ENCODE measurements at places on chromosomes 5 and 9.

DNA sequence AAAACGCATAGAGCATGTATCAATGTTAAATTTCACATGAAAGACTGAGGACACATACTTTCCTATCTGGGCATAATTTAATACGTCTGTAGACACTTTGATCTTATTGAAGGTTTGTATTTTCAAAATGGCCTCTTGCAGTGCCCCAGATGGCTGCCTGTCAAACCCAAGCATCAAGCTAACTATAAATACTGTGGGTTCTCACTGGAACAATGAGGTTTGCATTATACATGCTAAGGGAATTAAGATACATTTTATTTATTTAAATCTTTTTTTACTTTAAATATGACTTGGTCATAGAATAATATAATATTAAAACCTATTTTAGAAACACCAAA lies 702.9 kb upstream of the GRAMD2B start:
- no peak for DNase-seq

DNA sequence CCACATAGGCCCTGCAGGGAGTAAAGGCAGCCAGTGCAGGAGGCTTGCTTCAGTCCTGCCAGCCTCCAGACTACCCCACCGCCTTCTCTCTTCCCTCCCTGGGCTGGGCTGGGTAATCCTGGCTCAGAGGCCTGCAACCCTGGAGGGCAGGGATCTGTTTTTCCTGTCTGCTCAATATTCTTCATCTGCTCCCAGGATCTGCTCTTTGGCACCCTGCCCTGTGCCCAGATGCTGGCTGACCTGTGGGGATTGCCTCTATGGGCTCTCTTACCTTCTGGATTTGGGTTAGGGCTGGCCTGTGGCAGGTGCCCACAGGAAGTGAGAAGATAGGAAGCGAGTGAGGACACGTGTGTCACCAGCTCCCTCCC lies 7.3 kb upstream of the ANGPTL2 start:
- no peak for DNase-seq

- no peak for DNase-seq
These were observed 512.2 kb upstream of the ZNF608 start for GRCh38 chr5:125258615-125259014.

DNA sequence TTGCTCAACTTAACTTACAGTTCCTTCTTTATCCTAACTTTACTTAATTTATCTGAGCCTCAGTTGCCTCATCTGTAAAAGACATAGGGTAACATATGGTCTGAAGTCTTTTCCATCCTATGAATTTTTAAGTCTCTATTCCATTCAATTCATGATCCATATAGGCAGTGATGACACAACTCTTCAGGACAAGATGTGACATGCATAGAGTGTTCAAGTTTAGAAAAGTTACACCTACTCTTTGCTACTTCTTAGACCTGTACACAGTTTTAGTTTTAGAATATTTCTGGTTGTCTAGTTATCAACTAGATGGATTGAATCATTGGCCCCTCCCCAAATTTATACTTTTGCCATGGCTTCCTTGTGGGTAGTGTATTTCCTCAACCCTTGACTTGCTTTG lies 50.7 kb upstream of the ELL2 start:
- DNase-seq = no peak

DNA sequence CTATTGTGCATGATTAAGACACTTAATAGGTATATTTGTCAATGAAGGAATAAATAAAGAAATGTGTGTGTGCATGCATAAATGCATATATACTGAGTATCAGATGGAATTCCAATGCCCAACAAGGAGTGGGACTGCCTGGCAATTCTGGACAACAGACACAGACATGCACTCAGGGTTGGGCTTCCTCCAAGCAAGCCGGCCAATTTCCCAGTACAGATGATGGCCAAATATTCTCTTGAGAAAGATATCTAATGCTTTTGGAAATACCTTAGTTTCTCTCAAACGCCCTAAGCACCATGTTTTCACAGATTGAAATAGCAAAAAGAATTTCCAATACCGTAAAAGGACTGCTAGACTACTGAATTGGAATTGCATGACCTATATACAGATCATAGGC lies 11.1 kb downstream of the FTMT start:
- DNase-seq = no peak

DNA sequence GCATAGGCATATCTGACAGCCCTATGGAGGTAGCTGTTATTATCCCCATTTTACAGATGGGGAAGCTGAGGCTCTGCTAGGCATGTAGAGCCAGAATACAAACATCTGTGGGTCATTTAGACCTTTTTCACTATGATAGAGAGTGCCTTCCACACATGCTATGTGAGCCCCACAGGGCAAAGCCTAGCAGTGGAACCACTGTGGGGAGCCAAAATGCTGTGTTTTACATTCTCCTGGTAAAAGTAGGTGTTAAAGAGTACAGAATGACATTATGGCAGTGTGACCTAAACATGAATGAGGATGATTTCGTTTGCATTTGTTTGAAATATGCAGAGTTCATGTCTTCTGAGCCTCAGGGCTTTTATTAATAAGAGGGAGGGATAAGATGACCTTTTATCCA lies 265.2 kb downstream of the MAST4 start:
- DNase-seq = no peak

DNA sequence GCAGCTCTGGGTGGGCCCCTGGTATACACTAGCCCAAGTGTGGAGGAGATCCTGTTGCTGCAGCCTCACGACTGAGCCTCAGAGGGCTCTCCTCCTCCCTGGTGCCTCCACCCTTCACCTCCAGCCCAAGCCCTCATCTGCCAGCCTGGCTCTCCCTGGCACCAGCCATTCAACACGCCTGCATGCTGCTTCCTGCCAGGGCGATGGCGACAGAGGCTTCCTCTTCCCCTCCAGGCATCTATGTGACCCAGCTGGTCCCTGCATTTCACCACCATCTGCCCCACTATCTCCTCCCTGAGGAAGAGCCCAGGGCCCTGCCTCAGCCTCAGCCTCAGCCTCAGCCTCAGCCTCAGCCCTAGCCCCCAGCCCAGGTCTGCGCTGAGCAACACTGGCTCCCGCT lies 54.8 kb upstream of the ANGPTL2 start:
- DNase-seq = no peak

- DNase-seq = no peak
These were observed 12.8 kb upstream of the TLR4 start for GRCh38 chr9:117691367-117691766.

DNA sequence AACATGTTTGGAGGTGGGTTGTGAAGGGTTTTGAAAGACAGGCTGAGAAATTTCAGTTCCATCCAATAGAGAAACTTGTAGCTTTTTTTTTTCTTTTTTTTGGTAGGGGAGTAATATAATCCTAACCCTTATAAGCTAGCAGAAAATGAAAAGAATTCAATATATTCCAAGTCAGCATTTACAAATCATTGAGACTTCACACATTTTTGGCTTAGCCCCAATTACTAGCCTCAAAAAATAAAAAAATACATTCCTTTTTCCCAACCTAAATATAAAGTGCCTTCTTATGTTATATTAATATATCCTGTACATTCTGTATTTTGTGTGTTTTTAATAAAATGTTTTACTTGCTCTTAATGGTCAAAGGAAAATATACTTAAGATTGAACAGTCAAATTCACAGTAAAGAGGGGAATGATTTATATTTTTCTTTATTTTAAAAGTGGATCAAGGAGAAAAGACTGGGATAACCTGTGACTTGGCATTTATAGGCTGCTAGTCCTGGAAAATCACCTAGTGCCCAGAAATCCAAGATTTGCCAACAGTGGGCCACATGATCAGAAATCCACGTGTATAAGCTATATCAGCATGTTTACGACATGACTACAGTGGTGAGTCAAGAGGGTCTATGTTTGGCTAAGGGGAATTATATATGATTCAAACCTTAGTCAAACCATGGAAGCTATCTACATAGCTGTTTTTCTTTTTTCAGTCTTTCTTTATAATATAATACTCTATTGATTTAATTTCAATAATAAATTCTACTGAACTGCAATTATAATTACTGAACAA lies 14.5 kb downstream of the HACD4 start:
- no peak for DNase-seq

DNA sequence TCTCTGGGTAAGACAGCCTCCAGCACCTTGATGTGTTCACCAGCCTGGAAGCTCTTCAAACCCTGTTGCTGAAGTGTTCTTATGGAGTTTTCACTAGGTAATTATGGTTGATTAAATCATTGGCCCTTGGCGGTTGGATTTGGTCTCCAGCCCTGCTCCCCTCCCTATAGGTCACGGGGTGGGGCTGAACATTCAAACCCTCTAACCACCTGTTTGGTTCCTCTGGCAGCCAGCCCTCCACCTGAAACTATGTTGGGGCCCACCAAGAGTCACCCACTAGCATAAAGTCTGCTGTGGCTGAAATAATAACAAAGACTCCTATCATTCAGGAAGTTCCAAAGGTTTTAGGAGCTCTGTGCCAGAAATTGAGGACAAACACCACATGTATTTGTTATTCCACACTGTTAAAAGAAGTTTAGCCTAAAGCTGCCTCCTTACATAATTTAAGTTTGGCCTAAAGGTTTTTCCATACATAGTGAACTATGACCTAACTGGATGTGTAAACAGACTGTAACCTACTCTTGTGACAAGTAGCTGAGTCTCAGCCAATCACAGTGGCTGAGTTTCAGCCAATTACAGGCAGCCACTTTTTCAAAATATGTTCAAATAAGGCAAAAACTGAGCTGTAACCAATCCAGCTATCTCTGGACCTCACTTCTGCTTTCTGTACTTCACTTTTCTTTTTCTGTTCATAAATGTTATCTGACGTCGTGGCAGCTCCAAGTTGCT lies 34.8 kb downstream of the TMEM252 start:
- no peak for DNase-seq

Measured in stimulated activated CD4-positive, alpha-beta T cell treated with anti-CD3 and anti-CD28 coated beads, Interleukin-4, amount 100 ng/mL, for 24 hours (primary cell).